ENCODE measurements at places on chromosomes 7 and 10.
A peak's percentile ranks its signal among the peaks of the same experiment; 100 is the strongest.

DNA sequence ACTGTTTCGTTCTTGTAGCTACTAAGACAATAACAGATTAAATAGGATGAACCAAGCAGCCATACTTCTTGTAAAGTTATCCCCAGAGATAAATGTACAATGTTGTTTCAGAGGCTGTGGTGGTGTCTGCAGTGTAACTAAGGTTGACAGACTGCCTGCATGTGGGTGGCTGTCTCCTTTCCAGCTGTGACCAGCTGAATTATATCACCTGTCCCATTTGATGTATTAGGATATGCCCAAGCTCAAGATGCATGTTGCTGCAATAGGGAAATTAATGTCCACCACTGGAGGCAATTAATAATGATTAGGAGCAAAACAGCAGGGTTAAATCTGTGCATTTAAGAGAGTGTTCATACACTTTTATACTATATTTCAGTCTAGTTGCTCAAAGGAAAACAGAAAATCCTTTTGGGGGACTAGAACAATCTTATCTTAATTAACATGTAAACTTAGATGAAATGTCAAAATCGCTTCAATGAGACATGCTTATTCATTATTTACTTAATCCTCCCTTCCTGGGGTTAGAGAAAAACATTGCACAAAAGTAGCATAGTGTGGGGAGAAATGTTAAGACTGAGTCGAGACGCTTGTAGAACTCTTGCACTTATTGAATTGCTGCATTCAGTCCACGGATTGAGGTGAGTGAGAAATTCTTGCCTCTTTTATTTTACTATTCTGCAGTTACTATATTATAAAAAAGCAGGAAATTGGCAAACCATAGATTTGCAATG, 269.0 kb downstream of the SNX10 start:
- no peak for DNase-seq

- peak; percentile 18 for DNase-seq
Observed at GRCh38 chr7:31814187-31814586, 127.2 kb downstream of the PPP1R17 start.

DNA sequence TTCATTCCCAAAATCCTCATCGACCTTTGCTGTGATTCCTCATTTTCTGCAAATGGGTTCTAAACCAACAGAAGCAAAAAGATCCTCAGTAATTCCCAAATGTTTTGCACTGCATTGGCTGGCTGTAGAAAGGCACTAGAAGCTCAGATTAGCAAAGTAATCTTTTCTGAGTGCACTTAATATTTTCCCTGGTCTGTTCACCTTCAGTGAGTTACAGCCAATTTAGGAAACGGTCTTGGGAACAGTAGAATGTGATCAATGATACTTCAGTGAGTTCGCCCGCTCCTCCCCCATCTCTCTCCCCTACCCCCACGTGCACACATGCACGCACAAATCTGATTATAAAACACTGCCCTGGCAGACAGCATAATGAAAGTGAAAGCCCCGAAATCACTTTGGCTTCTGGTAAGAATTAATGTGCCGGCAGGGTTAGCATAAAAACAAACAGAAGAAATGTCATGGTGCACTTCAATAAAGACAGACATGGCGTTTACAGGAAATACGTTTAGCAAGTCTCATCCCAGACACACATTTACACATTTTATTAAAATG, 201.3 kb upstream of the CDCA7L start:
- DNase-seq, result peak; percentile 79

- no peak for DNase-seq
Observed at GRCh38 chr7:40538281-40538680, 403.5 kb downstream of the SUGCT start.

DNA sequence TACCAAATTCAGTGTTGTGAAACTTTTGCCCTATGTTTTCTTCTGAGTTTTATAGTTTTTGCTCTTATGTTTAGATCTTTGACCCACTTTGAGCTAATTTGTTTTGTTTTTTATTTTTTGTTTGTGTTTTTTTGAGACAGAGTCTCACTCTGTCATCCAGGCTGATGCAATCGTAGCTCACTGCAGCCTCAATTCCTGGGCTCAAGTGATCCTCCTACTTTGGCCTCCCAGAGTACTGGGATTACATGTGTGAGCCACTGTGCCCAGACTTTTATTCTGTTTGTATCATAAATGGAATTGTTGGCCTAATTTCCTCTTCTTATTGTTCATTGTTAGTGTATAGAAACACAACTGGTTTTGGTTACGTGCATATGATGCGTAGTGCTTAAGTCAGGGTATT, 43.2 kb upstream of the ZMIZ2 start:
- DNase-seq, result no peak

- DNase-seq, result no peak
Observed at GRCh38 chr7:40850017-40850416, 715.2 kb downstream of the SUGCT start.

DNA sequence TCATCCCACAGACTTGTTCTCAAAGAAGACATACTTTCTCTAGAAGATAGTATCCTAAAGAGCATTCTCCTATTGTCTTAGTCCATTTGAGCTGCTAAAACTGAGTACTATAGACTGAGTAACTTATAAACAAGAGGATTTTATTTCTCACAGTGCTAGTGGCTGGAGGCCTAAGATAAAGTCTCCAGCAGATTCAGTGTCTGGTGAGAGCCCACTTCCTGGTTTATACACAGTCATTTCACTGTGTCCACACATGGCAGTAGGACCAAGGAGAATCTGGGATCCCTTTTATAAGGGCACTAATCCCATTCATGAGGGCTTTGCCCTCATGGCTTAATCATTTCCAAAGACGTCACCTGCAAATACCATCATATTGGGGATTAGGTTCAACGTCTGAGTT, 68.7 kb downstream of the LRRC17 start:
- no peak for DNase-seq

- DNase-seq, result no peak
Observed at GRCh38 chr10:11223507-11224140, 206.0 kb downstream of the CELF2 start.

- DNase-seq, result no peak
Observed at GRCh38 chr7:107133396-107133795, 35.4 kb upstream of the HBP1 start.

DNA sequence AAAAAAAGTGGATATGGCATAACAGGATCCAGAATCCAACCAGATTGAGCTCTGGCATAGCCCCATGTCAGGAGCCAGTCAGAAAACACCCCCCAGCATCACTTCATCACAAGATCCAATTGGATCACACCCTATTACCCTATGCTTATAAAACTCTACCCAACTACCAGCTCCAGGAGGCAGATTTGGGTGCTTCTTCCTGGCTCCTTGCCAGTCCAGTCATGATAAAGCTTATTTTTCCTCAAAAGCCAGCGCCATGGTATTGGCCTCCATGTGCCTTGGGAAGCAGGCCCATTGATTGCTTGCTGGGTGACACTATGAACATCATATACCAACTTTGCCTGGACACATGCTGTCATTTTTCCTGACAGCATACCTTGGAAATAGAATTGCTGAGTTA, 281.4 kb upstream of the MKLN1 start:
- no peak for DNase-seq

- no peak for DNase-seq
Observed at GRCh38 chr10:103871006-103871405, 15.6 kb upstream of the SH3PXD2A start.

DNA sequence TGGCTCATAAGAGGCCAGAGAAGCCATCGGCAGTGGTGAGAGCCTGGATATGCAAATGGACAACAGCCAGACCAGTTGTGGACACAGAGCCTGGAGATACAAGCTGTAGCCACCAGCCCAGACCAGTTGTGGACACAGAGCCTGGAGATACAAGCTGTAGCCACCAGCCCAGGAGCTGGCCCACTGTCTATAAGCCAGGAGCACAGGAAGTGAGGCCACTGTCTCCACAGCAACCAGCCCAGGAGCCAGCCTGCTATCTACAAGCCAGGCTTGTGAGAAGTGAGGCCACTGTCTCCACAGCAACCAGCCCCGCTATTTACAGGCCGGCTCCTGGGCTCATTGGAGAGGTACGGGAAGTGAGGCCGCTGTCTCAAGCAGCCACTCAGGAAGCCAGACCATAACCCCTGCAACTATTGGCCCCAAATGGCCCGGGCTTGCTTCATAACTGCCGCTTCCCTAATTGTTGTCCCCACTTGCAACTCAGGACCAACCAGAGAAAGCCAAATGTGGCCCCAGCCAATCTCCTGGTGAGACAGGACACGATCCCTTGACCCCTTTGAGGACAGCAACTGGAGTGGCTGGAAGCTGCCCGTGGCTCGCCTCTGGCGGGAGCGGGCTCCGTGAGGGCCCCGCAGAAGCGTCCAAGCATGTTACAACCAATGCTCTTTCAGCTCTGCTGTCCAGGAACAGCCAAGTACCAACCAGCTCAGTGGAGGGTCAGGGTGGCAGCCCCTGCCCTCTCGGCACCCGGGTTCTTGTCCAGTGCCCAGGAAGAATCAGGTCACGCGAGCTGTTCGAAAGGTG, 44.1 kb upstream of the CNPY1 start:
- DNase-seq, result no peak

DNA sequence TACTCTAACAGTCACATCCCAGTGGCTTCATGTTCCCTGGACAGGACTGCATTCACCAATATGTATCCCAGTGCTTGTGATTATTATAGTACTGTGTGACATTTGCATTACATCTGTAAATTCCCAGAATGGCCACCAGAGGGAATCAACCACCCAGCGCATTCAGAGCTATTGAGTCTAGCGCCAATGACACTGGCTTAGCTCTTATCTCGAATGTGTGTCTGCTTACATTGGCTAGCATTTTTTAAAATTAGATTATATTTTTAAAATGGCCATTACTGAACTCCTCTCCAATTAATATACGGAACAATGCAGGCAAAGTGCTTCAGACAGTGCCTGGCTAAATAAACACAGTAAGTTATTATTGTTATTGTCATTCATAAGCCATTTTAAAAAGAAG, 36.3 kb downstream of the TRIL start:
- DNase-seq, result peak; percentile 53

- DNase-seq, result no peak
Observed at GRCh38 chr10:57049096-57049495, 688.0 kb upstream of the ZWINT start.

DNA sequence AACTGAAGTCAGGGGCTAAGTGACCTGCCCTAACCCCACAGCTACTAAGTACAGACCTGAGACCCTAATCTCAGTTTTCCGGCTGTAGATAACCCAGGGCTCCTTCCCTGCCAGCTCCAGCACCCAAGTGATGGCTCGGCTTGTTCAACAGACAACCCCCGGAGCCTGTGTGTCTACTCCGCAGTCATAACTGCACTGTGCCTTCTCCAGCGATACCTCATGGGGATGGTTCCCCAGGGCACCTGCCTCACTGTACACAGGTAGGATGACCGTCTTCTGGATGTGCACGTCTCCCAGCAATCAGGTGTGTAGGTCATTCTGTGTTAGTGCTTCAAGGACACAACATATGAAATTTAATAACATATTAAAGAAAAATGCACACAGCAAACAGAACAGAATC, 37.1 kb downstream of the CPXM2 start:
- DNase-seq, result no peak

GRCh38 chr10:32446536-32447406, 831 bp downstream of the CCDC7 start:
- no peak for DNase-seq

- DNase-seq, result no peak
Observed at GRCh38 chr10:17233286-17233991, 5.4 kb downstream of the VIM start.

DNA sequence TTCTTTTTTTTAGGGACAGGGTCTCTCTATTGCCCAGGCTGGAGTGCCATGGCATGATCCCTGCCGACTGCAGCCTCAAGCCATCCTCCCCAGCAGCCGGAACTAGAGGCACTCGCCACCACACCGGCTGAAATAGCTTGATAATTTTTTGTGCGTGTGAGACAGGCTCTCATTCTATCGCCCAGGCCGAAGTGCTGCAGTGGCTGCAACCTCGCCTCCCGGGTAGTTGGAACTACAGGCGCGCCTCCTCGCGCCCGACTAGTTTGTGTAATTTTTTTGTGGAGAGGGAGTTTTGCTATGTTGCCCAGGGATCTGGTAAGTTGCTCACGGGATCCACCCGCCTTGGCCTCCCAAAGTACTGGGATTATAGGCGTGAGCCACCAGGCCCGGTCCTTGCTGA, 1.9 kb downstream of the BUD23 start:
- no peak for DNase-seq

Data from WERI-Rb-1 (cell line).